ENCODE measurements at places on chromosomes 3 and 15. TPM values are rescaled to one million over a fixed set of nuclear protein-coding genes. Genes with fewer than 3 reads are reported as not detected.

DNA sequence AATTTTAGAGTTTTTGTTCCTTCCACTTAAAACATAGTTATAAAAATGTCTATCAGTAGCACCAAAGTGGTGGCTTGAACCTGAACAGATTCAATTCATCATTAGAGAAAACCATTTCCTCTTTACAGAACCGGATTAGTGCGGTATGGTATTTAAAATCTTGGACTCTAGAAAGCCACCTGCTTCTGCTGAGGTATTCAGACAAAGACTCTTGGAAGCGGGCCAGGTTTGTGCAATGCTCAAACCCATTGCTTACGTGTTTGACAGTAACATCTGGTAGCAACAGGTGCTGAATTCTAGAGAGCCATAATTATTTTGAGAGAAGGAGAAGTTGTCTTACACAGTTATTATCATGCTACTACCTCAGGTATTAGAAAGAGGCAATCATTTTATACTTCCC lies 290.5 kb downstream of the NAALADL2 start:
- peak; percentile 43 for DNase-seq

RTP3 gene
- not detected for total RNA-seq

GRCh38 chr3:155426524-155427230 lies 133.2 kb upstream of the STRIT1 start:
- no peak for DNase-seq

DNA sequence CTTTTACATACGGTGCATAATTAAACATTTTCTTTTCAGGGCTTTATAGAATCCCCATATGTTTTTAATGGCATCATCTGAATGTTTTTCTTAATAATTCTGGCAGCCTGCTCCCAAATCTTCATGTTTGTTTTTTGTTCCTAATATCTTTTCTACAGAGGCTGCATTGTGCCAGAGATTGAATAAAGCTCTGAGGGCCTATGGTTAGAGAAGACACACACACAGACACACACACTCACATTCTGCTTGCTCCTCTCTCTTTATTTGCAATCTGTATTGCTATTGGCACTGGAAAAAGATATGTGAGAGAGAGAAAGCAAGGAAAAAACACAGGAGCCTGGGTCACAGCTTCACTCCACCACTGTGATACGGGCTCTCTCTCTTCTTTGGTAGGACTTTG lies 136.0 kb downstream of the MECOM start:
- DNase-seq, result no peak

SI gene
- total RNA-seq, result 29.5 TPM

DNA sequence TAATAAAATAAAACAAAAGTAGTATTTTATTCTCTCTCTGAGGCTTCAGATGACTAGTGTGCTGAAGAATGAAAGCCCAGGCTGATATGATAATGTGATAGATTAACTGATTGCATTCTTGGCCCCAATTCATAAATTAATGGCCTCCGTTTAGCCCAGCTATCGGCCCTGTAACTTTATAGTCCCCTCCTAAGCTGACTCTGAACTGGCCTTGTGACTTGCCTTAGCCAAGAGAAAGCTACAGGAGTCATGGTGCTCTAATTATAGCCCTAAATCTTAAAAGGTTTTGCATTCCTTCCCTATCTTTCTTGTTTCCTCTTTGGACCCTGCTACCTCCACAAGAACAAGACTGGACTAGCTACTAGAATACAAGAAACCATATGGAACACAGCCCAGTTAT lies 123.2 kb upstream of the EPHA3 start:
- no peak for DNase-seq

DNA sequence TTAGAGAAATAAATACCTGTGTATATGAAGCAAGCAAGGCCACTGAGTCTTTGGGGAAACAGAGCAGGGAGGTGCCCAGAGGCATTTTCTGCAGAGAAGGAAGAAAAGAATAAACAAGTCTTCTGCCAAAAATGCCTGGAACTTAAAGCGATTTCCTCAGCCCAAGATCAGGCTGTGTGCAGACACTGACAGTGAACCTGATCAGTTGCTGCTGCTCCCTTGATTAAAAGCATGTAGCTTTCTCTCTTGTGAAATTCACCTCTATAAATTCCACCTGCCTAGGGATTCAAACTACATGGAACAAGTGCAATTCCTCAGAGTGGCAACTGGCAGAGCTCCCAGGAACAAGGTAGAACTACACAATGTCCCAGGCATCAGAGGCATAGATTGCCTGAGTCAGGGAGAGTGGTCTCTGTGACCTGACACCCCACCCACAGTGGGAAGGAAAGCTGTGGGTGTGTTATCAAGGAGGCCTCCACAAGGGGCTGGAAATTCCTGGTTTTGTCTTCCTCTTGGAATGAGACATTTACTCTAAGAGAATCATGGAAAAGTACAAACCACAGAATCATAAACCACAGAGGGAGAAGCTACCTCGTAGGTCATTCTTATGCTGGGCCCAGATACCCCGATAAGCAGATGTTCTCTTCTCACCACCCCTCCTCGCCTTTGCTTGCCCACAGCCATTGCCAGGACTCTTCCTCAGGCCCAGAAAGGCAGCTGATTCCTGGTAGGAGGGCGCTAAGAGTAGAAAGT lies 1.8 kb upstream of the ZBTB38 start:
- peak; percentile 61 for DNase-seq

DNA sequence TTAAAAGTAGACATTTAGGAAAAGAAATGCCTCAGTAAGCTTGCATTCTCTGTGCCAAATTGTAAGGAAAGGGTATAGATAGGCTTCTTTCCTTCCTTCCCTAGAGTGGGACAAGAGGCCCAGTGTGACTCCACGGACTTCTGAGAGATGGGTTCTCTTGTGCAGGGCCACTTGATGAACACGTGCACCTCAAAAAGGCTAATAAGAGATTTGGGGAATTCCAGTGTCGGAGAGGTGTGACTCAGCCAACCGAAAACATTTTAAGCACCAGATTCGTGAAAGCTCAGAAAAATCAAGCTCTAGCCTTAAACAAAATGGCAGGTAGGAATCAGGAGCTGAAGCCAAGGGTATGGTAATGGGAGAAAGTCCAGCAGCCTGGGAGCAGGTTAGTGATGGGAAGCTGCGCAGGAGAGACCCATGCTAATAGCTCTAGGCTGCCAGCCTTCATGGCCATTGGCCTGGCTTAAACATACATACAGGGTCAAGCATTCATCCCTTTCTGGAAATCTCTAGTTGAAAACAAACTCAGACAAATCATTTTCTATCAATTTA lies 56.2 kb downstream of the SV2B start:
- no peak for DNase-seq
